ENCODE measurements at places on chromosomes 2 and 18. TPM values are rescaled to one million over a fixed set of nuclear protein-coding genes. Genes with fewer than 3 reads are reported as not detected.
A peak's percentile ranks its signal among the peaks of the same experiment; 100 is the strongest.

AGXT gene
- total RNA-seq = under 0.01 TPM

GRCh38 chr2:1055014-1055595, 104.5 kb downstream of the SNTG2 start:
- no peak for DNase-seq
- no peak overlapping the region for H3K27ac ChIP-seq
- no peaks in the 10 kb centered on the region for H3K27me3 ChIP-seq
- no peaks in the 10 kb centered on the region for H3K4me1 ChIP-seq
- no peaks in the 10 kb centered on the region for H3K36me3 ChIP-seq

DNA sequence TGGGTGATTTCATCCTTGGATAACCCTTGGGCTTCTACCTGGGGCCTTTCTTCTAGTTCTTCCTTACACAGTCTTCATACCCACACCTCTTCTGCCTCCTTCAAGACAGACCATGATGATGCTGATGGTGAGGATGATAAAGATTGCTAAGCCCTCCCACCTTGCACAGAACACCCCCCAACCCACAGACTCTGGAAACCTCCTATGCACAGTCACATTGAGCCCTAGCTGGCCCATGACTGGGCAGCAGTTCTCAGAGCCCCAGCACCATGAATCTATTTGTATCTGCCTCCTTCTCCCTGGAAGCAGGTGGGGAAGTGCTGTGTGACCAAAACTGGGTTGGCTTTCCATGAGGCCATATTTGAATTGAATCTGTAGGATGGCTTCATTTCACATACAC, 99.8 kb downstream of the EN1 start:
- no peak overlapping the region for H3K4me3 ChIP-seq
- no peaks in the 10 kb centered on the region for H3K36me3 ChIP-seq
- no peaks in the 10 kb centered on the region for H3K4me1 ChIP-seq
- no peak for DNase-seq

GRCh38 chr2:61214171-61214570, 52.2 kb downstream of the C2orf74 start:
- H3K36me3 ChIP-seq = no peaks in the 10 kb centered on the region
- H3K27ac ChIP-seq = no peak overlapping the region
- H3K4me1 ChIP-seq = no peaks in the 10 kb centered on the region
- H3K4me3 ChIP-seq = no peak overlapping the region

GRCh38 chr2:219552382-219553167, 8.7 kb downstream of the TMEM198 start:
- no peaks in the 10 kb centered on the region for H3K36me3 ChIP-seq
- no peaks in the 10 kb centered on the region for H3K27me3 ChIP-seq
- peak overlapping the region; percentile 62 for H3K4me3 ChIP-seq
- peaks cover 6% of the 10 kb centered on the region for H3K4me1 ChIP-seq

GRCh38 chr2:153474407-153474806, 4.2 kb downstream of the RPRM start:
- H3K4me1 ChIP-seq = no peaks in the 10 kb centered on the region
- no peak for DNase-seq
- H3K27ac ChIP-seq = no peak overlapping the region
- peaks cover 48% of the 10 kb centered on the region for H3K27me3 ChIP-seq
- no peak overlapping the region for H3K4me3 ChIP-seq

DNA sequence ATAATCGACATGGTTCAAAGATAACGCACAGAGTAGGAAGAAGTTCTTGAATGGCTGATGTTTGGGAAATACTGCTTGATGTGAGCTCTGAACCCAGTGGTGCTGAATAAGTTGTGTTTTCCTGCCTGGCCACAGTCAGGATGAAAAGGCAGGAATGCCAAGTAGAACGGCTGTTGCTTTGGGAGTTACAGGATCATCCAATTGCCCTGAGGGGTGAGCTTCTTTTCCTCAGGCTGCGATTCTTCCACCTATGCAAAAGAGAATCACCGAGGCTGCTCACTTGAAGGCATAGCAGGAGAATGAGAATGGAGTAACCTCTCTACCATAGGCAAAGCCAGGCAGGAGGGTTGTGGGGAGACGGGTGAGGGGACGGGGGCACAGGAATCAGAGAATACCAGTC, 14.4 kb upstream of the IGFBP2 start:
- H3K27ac ChIP-seq = no peak overlapping the region
- no peak for DNase-seq
- no peak overlapping the region for H3K4me3 ChIP-seq
- no peaks in the 10 kb centered on the region for H3K36me3 ChIP-seq
- no peaks in the 10 kb centered on the region for H3K27me3 ChIP-seq
- H3K4me1 ChIP-seq = no peaks in the 10 kb centered on the region

DNA sequence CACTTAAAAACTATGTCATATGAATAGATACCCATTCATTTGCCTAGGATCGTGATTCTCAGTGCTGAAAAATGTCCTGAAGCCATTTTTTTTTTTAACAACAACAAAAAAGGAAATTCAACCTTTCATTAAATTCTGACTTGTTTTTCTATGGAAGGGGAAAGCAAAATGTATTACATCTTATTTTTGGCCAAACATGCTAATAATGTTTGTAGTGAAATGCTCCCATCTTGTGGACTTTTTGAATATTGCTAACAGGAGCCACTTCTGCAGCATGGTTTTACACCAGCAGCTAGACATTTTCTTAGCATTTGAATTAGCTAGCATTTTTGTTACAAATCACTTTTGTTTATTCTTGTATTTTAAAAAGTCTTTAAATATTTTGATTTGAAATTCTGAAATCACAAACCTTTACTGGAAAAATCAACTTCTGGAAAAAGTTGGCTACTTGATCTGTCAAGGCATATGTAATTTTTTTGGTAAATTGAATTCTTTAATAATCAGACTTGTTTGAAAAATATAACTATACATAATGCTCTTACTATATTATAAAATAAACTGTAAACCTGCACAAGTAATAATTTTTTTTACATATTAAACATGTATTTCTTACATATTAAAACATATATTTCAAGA, 75.8 kb downstream of the KIDINS220 start:
- H3K27me3 ChIP-seq = no peaks in the 10 kb centered on the region
- H3K4me1 ChIP-seq = no peaks in the 10 kb centered on the region
- H3K4me3 ChIP-seq = no peak overlapping the region

TNS1 gene
- 154 TPM for total RNA-seq

DNA sequence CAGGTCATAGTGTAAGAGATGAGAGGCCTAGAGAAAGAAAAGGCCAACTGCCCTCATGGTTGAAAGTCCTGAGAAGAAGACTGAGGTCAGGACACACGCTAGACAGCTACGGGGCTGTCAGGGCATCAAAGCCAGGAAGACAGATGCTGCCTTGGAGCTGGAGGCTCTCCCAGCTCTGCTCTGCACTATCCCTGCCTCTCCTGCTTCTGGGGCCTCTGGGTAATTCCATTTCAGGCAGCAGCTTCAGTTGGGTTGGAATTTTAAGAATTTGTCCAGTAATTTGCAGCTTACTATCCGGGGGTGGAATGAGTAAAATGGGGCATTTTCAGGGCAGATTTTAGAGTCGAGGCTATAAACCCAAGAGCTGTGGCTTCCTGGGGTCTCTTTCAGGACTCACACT, 76.2 kb upstream of the CTAGE1 start:
- no peaks in the 10 kb centered on the region for H3K36me3 ChIP-seq
- H3K27ac ChIP-seq = no peak overlapping the region
- no peak for DNase-seq
- H3K27me3 ChIP-seq = no peaks in the 10 kb centered on the region
- H3K4me3 ChIP-seq = no peak overlapping the region

IL1R2 gene
- 8.2 TPM for total RNA-seq

EHBP1 gene
- 87.2 TPM for total RNA-seq

DNA sequence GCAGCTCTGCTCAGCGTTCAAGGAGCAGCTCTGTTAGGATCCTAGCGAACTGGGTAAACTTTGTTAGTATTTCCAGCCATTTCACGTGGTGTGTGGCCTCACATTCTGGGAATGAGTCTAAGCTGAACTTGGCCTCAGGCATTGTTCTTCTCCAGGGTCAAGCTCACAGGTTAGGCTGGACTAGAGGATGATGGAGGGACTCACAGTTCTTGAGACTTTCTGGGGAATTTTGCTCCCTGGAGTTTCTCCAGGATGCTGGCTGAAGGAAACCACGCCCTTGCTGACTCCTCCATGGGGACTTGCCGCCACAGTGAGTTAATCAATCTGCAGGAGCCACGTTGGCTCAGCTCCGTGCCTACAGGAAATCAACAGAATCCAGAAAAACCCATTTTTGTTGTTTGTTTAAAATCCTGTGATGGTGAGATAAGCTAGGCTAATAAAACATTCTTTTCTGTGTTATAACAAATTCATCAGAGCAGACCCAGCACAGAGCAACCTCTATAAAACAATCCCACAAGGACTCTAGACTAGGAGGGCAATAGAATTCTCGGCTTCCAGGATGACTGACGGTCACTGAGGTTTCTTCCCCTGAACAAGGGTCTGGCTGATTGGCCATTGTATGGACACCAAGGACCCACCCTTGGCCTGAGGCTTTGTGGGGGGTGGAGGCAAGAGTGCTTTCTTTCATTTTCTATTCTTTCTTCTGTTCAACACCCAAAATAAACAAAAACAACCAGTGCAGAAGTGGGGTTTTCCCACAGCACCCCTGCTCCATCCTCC, 12.6 kb downstream of the CNDP1 start:
- DNase-seq = no peak
- H3K4me1 ChIP-seq = no peaks in the 10 kb centered on the region
- H3K4me3 ChIP-seq = no peak overlapping the region
- H3K27ac ChIP-seq = peak overlapping the region; percentile 25
- no peaks in the 10 kb centered on the region for H3K36me3 ChIP-seq
- H3K27me3 ChIP-seq = no peaks in the 10 kb centered on the region

GRCh38 chr2:147589127-147589526, 255.7 kb upstream of the ACVR2A start:
- H3K27ac ChIP-seq = peak overlapping the region; percentile 49
- no peaks in the 10 kb centered on the region for H3K36me3 ChIP-seq
- no peak for DNase-seq
- H3K4me3 ChIP-seq = no peak overlapping the region

- no peak overlapping the region for H3K27ac ChIP-seq
- H3K4me1 ChIP-seq = no peaks in the 10 kb centered on the region
- no peak for DNase-seq
These were observed 54.6 kb downstream of the ANKRD44 start for GRCh38 chr2:197256021-197256420.

GRCh38 chr2:168816369-168816768, 13.9 kb downstream of the NOSTRIN start:
- no peak overlapping the region for H3K27ac ChIP-seq
- no peaks in the 10 kb centered on the region for H3K27me3 ChIP-seq
- no peak for DNase-seq
- H3K4me3 ChIP-seq = no peak overlapping the region
- H3K36me3 ChIP-seq = no peaks in the 10 kb centered on the region

DNA sequence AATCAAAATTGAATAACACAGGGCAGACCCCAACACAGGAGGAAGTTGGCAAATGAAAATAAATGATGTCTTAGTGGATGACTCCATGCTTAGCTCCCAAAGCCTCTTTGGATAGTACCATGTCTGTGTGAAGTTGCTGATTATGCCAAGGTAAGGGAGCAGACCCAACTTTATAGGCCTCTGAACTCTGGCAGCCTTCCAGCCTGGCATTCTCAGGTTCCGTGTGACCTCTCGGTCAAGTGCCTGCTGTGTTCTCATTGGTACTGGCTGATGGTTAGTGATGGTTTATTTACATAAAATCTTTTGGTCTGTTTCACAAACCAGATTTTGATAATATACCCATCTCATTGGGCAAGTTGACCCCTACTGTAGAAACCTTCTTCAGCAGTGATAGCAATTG, 112.2 kb upstream of the TTC39C start:
- no peaks in the 10 kb centered on the region for H3K4me1 ChIP-seq
- no peaks in the 10 kb centered on the region for H3K36me3 ChIP-seq

ATIC gene
- 32.2 TPM for total RNA-seq

GRCh38 chr2:227308784-227309183, 16.3 kb upstream of the MFF start:
- H3K4me1 ChIP-seq = no peaks in the 10 kb centered on the region
- DNase-seq = no peak
- H3K27me3 ChIP-seq = no peaks in the 10 kb centered on the region
- no peak overlapping the region for H3K4me3 ChIP-seq
- H3K36me3 ChIP-seq = no peaks in the 10 kb centered on the region

DNA sequence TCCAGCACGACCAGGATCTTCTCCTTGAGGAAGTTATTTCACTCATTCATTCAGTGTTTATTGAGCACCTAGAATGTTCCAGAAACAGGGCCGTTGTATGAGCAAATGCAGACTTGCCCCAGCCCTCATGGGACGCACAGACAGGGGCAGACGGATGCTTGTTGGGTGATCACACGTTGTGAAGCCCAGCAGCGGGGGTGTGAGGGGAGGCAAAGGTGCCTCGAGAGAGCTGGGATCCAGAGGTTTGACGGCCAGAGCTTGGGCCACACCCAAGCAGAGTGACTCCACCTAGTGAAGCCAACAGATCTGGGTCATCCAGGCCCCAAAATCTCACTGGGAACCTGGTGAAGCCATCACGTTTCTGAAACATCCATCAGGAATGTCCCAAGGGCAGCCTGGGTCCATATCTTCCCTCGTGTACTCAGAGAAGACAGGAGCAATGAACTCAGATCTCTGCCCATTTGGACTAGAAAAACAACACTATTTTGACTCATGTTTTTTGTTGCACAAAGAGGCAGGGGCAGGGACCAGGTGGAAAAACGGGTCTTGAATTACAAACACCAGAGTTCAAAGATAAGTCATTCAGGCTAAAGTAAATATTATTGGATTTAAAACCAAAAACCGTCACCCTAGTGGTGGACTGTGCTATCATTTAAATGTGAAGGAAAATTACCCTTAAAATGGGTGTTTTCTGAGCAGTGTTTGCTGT, 54.9 kb upstream of the RBM44 start:
- H3K27me3 ChIP-seq = no peaks in the 10 kb centered on the region
- peak overlapping the region; percentile 30 for H3K27ac ChIP-seq
- no peak overlapping the region for H3K4me3 ChIP-seq
- H3K36me3 ChIP-seq = no peaks in the 10 kb centered on the region

DNA sequence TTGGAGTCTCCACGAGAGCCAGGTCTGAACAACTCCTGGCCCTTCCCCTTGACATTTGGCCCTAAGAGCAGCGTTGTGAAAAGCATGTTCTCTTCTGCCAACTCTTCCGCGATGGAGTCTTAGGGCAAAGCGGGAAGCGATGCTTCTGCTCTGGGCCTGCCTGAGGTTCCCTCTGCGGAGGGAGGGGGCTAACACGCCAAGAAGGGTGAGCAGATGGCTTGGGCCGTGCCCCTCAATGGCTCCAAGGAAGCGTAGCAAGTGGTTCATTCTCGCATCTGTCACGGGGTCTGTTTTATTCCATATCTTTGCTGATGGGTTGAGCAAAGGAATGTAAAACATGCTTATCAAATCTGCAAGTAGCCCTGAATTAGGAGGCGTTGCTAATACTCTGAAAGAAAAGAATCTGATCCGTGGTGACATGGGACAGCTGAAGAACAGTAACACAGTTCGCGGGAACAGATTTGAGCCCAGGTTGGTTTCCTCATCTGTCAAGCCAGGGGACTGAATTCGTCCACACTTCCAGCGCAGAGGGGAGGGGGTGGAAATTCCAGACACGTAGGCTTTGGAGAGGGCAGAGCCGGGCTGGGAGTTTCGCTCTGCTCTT, 38.0 kb downstream of the DNMT3A start:
- no peak overlapping the region for H3K4me3 ChIP-seq
- H3K4me1 ChIP-seq = no peaks in the 10 kb centered on the region
- no peak for DNase-seq
- no peak overlapping the region for H3K27ac ChIP-seq
- H3K36me3 ChIP-seq = no peaks in the 10 kb centered on the region

GRCh38 chr2:68121873-68122679, 35.6 kb upstream of the PNO1 start:
- H3K36me3 ChIP-seq = no peaks in the 10 kb centered on the region
- H3K27me3 ChIP-seq = no peaks in the 10 kb centered on the region
- peak; percentile 91 for DNase-seq

GRCh38 chr2:134089454-134089853, 164.4 kb upstream of the MGAT5 start:
- no peak for DNase-seq
- H3K27ac ChIP-seq = no peak overlapping the region
- H3K27me3 ChIP-seq = no peaks in the 10 kb centered on the region
- no peaks in the 10 kb centered on the region for H3K4me1 ChIP-seq
- no peak overlapping the region for H3K4me3 ChIP-seq

SERPINB12 gene
- not detected for total RNA-seq
